ENCODE measurements at places on chromosomes 4 and X. TPM values are rescaled to one million over a fixed set of nuclear protein-coding genes. Genes with fewer than 3 reads are reported as not detected.

RBMXL3 gene
- not detected for total RNA-seq

LEF1 gene
- total RNA-seq = 0.69 TPM

FAM47A gene
- total RNA-seq = not detected

CLNK gene
- total RNA-seq = not detected

PLXNB3 gene
- 4.9 TPM for total RNA-seq

CXCL8 gene
- total RNA-seq = 1,559 TPM

Measured in NCI-H460 (cell line).